Germinal center (tissue), 1 donor: ENCODE measurements at places on chromosomes 5 and 9.

DNA sequence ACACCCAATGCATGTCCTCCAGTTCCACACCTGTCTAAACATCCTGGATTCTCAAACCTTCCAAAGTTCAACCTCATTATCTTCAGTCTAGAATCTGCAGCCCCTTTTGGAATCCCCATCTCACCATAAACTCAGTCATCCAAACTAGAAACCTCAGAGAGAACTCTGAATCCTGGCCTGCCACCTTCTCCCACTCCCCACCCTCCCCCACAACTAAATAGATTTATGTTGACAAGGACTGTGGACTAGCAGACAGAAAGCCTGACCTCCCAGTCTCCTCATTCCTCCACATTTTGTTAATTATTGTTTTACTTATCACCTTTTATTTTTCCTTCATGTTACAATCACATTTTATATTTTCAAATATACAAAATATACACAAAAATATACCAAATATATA, 76.6 kb downstream of the MEF2C start:
- DNase-seq = no peak

- no peak for DNase-seq
Observed at GRCh38 chr9:134287591-134288491, 38.4 kb upstream of the RXRA start.

GRCh38 chr5:107893642-107894041, 222.9 kb upstream of the EFNA5 start:
- DNase-seq = no peak

GRCh38 chr9:94916956-94917355, 190.5 kb downstream of the AOPEP start:
- no peak for DNase-seq

GRCh38 chr5:74322944-74323343, 317.6 kb downstream of the ENC1 start:
- DNase-seq = no peak

DNA sequence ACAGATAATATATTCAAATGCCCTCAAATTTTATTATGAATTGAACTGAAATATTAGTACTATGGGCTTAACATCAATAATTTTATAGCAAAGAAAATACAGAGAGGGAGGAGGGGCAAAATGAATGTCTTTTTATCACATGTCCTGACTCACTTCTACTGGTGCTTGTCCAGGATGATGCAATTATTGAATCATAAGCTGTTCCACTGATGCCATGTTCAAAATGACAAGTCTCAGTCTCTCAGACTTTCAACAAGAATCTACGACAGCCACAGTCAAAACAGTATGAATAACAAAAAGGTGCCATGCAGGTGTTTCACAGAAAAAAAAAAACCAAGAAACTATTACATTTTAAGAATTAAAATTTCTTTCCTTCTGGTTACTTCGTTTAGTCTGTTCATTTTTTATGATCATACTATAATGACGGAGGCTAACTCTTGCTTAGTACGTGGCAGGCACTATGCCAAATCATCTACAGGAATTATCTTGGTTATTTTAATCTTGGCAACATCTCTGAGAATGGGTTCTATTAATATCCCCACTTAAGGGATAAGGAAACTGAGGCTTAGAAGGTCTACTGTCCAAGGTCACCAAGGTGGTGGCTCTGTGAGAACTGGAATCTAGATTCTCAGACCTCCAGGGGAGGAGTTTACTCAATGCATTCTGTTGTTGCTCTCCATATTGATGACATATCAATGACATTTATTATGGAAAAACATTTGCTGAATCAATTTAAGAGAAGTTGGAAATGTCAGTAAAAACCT, 61.5 kb downstream of the NR3C1 start:
- DNase-seq = no peak
